ENCODE measurements at places on chromosomes 11 and 22. TPM values are rescaled to one million over a fixed set of nuclear protein-coding genes. Genes with fewer than 3 reads are reported as not detected.

CCDC116 gene
- total RNA-seq = 0.70 TPM

SRPRA gene
- total RNA-seq = 60.2 TPM

RGL4 gene
- not detected for total RNA-seq

BLID gene
- 1.0 TPM for total RNA-seq

TNNT3 gene
- 2.5 TPM for total RNA-seq

OR4D5 gene
- total RNA-seq = 0.15 TPM

OR8D1 gene
- total RNA-seq = not detected

EXPH5 gene
- 5.6 TPM for total RNA-seq

TMEM191B gene
- total RNA-seq = 14.3 TPM

TRAPPC4 gene
- 56.1 TPM for total RNA-seq

MYO18B gene
- total RNA-seq = 178 TPM

KCNK4 gene
- total RNA-seq = not detected

ADM2 gene
- 0.39 TPM for total RNA-seq

DNA sequence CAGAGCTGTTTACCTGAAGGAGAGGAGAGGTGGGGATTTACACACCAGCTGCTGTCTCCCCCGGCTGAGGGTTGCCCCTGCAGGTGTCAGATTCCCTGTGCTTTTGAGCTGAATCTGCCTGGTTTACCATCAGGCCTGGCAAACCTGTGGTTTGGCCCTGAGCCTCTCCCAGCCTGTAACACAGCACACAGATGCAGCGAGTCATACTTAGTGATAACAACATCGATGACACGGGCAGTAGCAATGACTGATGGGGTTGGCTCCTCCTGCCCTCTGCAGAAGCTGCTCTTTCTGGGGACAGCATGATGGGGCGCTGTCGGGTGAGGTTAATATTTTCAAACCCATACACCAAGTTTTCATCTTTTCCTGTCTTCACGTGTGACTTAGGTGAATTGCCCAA lies 380.0 kb upstream of the B3GAT1 start:
- peak overlapping the region; percentile 64 for H3K27ac ChIP-seq
- no peaks in the 10 kb centered on the region for H3K27me3 ChIP-seq
- no peak overlapping the region for H3K4me3 ChIP-seq
- H3K36me3 ChIP-seq = no peaks in the 10 kb centered on the region

DNA sequence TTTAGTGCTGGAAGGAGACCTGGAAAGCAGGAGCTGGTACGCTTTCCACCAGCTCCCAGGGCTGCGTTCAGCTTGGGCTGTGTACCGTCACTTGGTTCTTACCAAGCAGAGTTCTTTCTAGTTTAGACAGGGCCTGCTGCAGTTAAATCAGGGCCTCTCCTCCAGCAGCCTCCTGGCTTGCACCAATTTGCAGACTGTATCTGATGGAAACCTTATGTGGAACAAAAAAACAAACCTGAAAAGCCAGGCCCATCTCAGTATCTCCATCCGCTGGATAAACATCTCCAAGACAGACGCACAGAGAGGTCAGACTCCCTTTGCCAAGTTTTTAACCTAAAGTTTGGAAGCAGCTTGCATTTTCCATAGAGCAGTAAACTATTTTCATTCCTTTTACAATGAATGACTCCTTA lies 288.6 kb upstream of the SORL1-AS1 start:
- no peak overlapping the region for H3K4me3 ChIP-seq
- DNase-seq = peak; percentile 76
- peaks cover 23% of the 10 kb centered on the region for H3K4me1 ChIP-seq
- H3K27me3 ChIP-seq = no peaks in the 10 kb centered on the region
- peak overlapping the region; percentile 84 for H3K27ac ChIP-seq

GRCh38 chr11:75500742-75501141 lies 25.0 kb downstream of the GDPD5 start:
- H3K27ac ChIP-seq = no peak overlapping the region
- no peak overlapping the region for H3K4me3 ChIP-seq
- H3K4me1 ChIP-seq = peaks cover 10% of the 10 kb centered on the region
- DNase-seq = no peak
- H3K36me3 ChIP-seq = no peaks in the 10 kb centered on the region

- H3K36me3 ChIP-seq = peaks cover 4% of the 10 kb centered on the region
- H3K4me1 ChIP-seq = peaks cover 2% of the 10 kb centered on the region
- no peaks in the 10 kb centered on the region for H3K27me3 ChIP-seq
- no peak overlapping the region for H3K27ac ChIP-seq
Measured at GRCh38 chr11:75578977-75579376, 16.9 kb downstream of the SERPINH1 start.

DNA sequence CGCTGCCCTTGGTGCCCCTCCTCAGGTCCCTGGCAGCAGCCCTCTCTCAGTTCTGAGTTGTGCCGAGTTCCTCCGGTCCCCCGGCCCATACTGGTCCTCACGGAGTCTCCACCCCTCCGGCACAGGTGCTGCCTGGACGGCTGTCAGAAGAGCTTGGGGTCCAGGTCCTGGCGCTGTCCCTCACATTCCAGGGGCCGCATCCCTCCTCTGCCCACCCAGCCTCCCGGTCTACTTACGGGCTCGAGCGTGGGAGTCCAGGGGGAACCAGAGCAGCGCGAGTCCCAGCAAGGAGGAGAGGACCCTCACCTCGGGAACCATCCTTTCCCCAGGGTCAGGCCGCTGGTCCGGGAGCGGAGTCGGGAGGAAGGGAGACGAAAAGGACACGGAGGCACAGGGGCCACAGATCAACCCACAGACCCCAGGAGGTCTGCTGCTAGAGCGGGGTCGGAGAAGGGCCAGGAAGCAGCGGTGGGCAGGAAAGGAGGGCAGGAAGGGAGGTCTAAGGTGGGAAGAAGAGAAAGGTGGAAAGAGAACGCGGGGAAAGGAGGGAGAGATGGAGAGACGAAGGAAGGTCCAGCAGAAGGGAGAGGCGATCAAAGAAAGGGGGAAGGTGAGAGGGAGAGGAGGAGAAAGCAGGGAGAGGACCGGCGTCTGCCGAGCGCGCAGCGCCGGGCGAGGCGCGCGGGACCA lies 510 bp downstream of the CHRDL2 start:
- no peak overlapping the region for H3K4me3 ChIP-seq
- H3K27me3 ChIP-seq = peaks cover 83% of the 10 kb centered on the region
- H3K4me1 ChIP-seq = no peaks in the 10 kb centered on the region
- H3K27ac ChIP-seq = no peak overlapping the region

DNA sequence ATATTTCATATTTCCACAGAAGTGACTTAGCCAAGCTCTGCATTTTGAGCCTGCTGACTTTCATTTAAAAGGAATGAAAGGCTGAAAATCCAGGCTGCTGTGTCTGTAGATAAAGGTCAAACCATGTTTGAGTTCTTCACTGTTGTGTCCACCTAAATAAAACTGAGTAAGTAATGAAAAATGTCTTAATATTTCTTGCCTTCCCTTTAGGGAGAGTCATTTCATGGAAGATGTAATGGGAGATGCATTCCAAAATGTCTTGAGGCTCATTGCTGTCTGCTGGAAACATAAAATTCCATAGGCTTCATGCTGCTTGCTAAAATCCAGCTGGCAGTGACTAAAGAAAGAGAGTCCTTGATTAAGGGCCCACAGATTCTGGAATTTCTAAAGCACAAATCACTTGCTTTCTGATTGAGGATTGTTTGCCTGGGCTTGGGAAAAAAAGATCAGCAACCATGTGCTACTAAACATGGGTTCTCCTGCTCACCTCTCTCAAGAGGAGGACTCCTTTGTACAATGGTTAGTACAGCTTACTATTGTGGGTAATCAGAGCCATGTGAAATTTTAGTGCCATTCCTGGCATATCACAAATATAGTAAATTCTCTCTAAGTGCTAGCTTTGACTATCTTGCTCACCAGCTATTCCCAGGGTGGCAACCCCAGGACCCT lies 56.9 kb downstream of the PANX1 start:
- no peak overlapping the region for H3K27ac ChIP-seq
- no peaks in the 10 kb centered on the region for H3K4me1 ChIP-seq
- H3K36me3 ChIP-seq = peaks cover 14% of the 10 kb centered on the region
- no peak overlapping the region for H3K4me3 ChIP-seq
- no peaks in the 10 kb centered on the region for H3K27me3 ChIP-seq
- no peak for DNase-seq

GRCh38 chr11:8205566-8205965 lies 36.7 kb upstream of the RIC3 start:
- no peaks in the 10 kb centered on the region for H3K36me3 ChIP-seq
- no peak overlapping the region for H3K27ac ChIP-seq
- no peaks in the 10 kb centered on the region for H3K27me3 ChIP-seq
- no peak for DNase-seq
- H3K4me1 ChIP-seq = no peaks in the 10 kb centered on the region
- no peak overlapping the region for H3K4me3 ChIP-seq

- no peak for DNase-seq
- H3K4me1 ChIP-seq = peaks cover 19% of the 10 kb centered on the region
- H3K4me3 ChIP-seq = no peak overlapping the region
- no peaks in the 10 kb centered on the region for H3K36me3 ChIP-seq
Measured at GRCh38 chr22:46465793-46466192, 71.6 kb downstream of the CELSR1 start.

DNA sequence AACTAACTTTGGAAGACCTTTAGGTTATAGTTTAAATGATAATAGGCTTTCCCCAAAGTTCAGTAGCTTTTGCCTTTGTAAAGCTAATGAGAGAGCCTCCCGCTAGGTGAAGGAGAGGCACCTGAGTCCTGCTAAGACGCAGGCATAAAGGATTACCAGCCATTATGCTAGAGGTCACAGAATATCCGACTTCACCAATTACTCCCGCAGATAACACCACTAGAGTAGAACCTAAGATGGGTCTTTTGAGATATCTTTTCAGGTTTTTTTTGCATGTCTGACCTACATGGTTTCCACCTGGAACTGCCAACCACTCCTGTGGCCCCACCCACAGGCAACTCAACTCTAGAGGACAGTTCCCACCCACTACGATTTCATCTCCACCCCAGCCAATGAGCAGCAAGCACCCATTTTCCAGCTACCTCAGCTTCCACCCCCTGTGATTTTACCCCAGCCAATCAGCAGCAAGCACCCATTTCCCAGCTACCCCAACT lies 314.3 kb downstream of the BRD1 start:
- no peaks in the 10 kb centered on the region for H3K4me1 ChIP-seq
- H3K27me3 ChIP-seq = no peaks in the 10 kb centered on the region
- no peak overlapping the region for H3K4me3 ChIP-seq
- no peak overlapping the region for H3K27ac ChIP-seq

DNA sequence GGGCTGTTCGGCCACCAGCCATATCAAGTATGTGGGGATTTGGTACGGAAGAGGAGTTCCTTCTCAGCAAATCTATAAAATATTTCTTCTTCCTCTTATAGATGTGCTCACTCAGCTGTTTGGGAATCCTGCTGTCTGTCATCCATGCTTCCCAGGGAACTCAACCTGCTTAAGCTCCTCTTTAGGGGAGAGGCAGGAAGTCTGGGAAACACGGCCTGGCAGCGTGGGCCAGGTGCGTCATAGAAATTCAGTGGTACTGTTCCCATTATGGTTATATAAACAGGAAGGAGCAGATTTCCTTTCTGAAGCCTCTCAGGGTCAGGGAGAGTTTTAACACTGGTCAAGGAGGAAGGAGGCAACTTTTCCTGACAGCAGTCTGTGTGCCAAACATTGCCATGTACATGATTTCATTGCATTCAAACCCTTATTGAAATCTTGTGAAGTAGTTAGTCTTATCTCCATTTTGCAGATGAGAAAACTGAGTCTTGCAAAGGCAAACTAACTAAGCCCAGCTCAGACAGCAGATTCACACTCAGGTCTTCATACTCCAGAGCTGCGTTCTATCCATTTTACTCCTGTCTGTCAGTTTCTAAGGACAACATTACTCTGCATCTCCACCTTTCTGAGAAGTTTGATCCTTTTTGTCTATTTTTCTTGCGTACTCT lies 35.4 kb upstream of the AMOTL1 start:
- H3K27ac ChIP-seq = no peak overlapping the region
- H3K4me1 ChIP-seq = no peaks in the 10 kb centered on the region
- H3K36me3 ChIP-seq = no peaks in the 10 kb centered on the region
- no peak overlapping the region for H3K4me3 ChIP-seq
- peaks cover 97% of the 10 kb centered on the region for H3K27me3 ChIP-seq
- peak; percentile 73 for DNase-seq

GRCh38 chr22:20256027-20256426 lies 12.1 kb downstream of the RTN4R start:
- H3K4me3 ChIP-seq = no peak overlapping the region
- H3K27ac ChIP-seq = no peak overlapping the region
- H3K27me3 ChIP-seq = no peaks in the 10 kb centered on the region
- DNase-seq = no peak

GRCh38 chr11:103897160-103897936 lies 139.1 kb upstream of the DDI1 start:
- DNase-seq = no peak
- H3K4me1 ChIP-seq = peaks cover 7% of the 10 kb centered on the region
- H3K36me3 ChIP-seq = no peaks in the 10 kb centered on the region

GRCh38 chr22:33803371-33804282 lies 116.6 kb downstream of the LARGE1 start:
- H3K4me3 ChIP-seq = no peak overlapping the region
- no peak overlapping the region for H3K27ac ChIP-seq
- H3K4me1 ChIP-seq = no peaks in the 10 kb centered on the region
- no peak for DNase-seq
- no peaks in the 10 kb centered on the region for H3K27me3 ChIP-seq
- H3K36me3 ChIP-seq = no peaks in the 10 kb centered on the region

GRCh38 chr11:116348226-116348625 lies 424.6 kb downstream of the BUD13 start:
- no peaks in the 10 kb centered on the region for H3K36me3 ChIP-seq
- no peaks in the 10 kb centered on the region for H3K4me1 ChIP-seq
- H3K4me3 ChIP-seq = no peak overlapping the region

- H3K27ac ChIP-seq = peak overlapping the region; percentile 9
- no peak overlapping the region for H3K4me3 ChIP-seq
- no peaks in the 10 kb centered on the region for H3K27me3 ChIP-seq
- H3K36me3 ChIP-seq = peaks cover 4% of the 10 kb centered on the region
Measured at GRCh38 chr11:9397746-9398680, 13.6 kb downstream of the IPO7 start.

DNA sequence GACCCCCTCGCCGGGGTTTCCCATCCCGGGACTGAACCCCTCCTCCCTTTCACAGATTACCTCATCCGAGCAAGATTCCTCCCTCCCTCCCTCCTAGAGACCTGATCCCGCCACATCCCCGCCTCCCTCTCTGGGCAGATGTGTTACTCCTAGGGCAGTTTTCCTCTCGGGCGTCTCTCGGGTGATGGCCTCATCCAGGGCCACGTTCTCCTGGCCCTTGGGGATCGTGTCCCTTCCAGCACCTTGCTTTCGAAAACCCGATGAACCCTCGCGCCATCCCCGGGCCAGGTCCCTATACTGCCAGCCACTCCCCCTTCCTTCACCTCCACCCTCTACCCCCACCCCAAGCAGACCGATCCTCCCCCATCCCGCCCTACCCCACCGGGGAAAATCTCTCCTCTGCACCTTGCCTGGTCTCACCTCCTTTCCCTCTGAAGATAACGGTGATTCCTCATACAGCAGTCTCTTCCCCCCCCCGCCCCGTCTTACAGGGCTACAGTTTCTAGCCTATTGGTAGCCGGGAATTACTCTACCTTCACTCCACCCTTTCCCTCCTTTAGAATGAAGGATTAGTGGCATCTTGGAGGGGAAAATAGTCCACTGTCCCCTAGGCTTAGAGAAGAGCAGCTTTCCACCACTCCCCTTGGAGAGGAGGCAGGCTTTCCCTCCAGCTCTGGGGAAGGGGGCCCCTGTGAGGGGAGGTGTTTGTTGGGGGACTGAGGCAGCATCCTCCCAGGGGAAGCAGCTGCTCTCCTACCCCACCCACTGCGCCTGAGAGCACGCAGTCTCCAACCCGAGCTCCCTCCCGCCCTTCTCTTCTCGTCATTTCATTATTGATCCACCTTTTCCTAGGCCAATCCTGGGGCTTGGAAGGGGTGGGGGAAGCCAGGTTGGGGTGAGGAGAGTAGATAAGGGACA lies 1.2 kb downstream of the KMT2A start:
- peak overlapping the region; percentile 71 for H3K27ac ChIP-seq
- no peaks in the 10 kb centered on the region for H3K27me3 ChIP-seq
- H3K36me3 ChIP-seq = no peaks in the 10 kb centered on the region
- DNase-seq = peak; percentile 31
- peaks cover 24% of the 10 kb centered on the region for H3K4me1 ChIP-seq

All from cardiac muscle cell (in vitro differentiated cells and primary cell).